ENCODE measurements at places on chromosomes 3 and 15.

GRCh38 chr15:78079298-78080087 lies 2.0 kb upstream of the TBC1D2B start:
- no peak for DNase-seq

DNA sequence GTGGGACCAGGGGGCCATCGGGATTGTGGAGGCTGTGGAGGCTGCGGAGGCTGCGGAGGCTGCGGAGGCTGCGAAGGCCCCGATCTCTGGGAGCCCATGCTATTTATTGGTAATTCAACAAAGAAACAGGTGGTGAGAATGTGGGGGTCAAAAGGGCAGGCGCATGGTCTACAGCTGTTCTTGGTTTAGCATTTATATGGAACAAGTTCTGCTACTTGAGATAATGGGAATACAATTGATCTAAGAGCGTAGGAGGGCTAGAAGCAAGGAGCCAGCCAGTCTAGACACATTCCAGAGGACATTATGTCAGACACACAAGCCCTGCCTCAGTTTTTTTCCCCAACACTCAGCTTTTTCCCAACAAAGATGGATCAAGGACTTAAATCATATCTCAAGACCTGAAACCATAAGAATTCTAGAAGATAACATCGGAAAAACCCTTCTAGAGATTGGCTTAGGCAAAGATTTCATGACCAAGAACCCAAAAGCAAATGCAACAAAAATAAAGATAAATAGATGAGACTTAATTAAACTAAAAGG lies 20.1 kb downstream of the C3orf80 start:
- DNase-seq: no peak

- DNase-seq: no peak
Observed at GRCh38 chr3:47406762-47407149, 25.9 kb downstream of the PTPN23 start.

GRCh38 chr3:62169906-62170660 lies 203.3 kb downstream of the FEZF2 start:
- no peak for DNase-seq

DNA sequence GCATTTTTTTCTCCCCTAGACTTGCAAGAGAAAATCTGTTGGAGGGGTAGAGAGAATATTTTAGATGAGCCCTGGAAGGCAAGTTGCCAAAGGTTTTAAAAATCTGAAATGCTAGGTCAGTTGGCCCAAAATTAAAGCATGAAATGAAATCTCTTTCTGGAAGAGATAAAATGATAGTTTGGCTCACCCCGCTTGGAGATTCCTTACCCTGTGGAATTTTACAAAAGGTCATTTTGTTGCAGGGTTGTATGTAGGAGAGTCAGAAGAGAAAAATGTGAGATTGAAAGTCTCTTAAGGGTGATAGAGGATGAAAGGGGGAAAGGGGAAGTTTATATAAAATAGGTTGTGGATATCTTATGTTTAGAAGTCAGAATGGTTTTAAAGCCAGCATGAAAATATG lies 277.8 kb downstream of the CD47 start:
- no peak for DNase-seq

DNA sequence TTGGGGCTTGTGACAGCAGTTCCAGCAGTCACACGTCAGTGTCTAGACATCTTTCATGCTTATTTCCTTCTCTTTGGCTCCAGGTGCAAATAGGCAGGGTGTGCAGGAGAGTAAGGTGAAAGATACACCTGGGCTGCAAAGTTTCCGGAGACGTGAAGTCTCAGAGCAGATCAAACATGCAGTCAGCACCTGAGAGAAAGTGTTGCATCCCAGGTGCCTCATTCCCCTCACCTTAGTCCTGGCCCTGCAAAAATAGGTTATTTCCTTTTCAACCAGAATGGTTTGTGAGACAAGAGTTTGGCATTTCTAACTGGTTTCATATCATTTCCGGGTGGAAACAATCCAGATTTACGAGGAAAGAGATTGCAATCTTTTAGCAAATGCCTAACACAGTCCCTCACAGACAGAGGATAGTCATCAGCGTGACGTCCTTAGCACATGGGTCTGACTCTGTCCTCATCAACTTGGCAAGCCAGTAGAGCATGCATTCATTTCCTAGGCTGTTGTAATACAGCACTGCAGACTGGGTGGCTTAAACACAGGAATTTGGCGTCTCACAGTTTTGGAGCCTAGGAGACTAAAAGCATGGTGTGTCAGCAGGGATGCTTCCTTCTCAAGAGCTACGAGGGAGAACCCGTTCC lies 58.2 kb upstream of the ARRDC4 start:
- no peak for DNase-seq

DNA sequence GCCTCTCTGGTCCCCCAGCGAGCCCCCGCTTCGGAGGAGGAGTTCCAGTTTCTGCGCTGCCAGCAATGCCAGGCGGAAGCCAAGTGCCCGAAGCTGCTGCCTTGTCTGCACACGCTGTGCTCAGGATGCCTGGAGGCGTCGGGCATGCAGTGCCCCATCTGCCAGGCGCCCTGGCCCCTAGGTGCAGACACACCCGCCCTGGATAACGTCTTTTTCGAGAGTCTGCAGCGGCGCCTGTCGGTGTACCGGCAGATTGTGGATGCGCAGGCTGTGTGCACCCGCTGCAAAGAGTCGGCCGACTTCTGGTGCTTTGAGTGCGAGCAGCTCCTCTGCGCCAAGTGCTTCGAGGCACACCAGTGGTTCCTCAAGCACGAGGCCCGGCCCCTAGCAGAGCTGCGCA lies 3.5 kb downstream of the PML start:
- no peak for DNase-seq

- DNase-seq: no peak
Observed at GRCh38 chr3:109702252-109702651, 364.9 kb upstream of the DPPA4 start.

DNA sequence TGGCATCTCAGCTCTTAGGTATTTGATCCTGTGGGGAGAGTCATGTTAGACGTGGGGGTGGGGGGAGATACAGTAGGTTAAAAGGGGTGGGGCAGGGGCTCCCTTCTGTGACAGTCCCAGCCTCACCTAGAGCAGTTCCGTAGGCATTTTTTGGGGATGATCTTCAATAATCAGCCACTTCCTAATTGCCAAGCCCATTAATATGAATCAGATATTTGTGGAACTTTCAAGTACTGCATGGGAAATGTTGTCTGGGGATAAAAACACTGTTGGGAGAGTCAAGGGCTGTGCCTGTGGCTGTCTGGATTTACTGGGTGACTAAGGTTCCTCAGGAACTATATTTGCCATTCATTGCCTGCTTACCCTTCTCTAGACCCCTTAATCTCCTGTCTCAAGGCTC lies 9.5 kb downstream of the C3orf52 start:
- no peak for DNase-seq

DNA sequence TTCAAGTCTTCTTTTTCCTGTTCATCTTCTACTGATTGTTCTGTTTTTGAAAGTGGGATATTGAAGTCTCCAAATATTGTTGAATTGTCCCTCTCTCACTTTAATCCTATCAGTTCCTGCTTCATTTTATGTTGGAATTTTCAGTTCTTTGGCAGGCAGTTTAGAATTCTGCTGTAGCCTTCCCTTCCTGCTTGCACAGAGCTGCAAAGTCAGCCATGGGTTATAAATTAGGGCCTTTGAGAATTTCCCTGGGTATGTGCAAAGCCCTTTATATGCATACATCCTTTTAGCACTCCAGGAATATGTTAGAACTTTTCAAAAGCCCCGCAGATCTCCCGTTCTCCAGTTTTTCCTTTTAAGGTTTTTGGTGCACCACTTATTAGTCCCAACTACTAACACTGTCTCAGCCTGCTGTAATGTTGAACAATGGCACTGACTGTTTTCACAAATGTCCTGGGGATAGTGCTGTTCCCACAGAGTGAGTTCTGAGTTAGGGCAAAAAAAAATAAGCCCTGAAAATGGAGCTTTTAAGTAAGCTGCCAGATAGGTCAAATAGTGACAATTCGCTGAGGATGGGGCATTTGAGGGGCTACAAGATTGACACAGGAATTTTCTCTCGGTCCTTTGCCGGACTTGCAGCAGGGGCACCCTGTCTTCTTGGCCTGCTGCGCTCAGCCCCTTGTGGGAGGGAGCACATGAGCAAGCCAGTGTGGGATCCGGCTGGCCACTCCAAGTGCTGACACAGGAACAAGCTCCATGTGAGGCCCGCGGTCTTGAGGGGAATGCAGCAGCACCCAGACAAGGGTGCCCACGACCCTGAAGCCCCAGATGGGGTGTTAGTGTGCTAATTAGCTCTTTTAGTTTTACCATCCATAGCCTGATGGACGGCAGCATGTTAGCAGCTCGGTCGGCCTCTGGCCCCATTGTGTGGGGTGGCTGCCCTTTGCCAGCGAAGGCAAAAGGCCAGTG lies 96.0 kb downstream of the VPS8 start:
- DNase-seq: no peak

GRCh38 chr15:100141311-100142001 lies 200.3 kb downstream of the ADAMTS17 start:
- no peak for DNase-seq

DNA sequence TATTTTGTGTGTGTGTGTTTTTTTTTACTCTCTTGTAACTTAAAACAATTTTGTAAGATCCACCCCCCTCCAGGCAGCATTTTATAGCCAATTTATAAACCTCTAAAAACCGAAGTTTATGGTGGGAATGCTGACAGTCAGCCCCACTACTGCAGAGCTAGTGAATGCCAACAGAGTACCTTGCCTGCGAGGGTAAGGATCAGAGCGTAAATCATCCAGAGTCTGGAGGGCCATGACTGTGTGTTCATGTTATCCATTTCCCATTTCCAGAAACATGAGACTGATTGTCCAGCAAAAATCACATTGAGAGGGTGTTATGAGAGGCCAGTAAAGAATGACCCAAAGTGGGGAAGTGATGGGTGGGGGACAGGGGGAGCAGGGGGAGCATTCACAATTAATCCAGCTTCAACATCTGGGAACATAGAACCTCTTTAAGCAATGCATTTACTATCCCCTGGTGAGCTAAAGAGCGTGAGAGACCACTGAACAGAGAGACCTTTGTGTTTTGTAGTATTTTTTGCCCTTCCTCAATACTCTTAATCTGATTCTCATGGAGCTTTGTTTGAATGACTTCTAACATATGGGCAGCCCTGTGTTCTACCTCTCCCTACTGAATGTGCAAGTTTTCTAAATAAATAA lies 464.5 kb downstream of the RBMS3 start:
- DNase-seq: no peak

DNA sequence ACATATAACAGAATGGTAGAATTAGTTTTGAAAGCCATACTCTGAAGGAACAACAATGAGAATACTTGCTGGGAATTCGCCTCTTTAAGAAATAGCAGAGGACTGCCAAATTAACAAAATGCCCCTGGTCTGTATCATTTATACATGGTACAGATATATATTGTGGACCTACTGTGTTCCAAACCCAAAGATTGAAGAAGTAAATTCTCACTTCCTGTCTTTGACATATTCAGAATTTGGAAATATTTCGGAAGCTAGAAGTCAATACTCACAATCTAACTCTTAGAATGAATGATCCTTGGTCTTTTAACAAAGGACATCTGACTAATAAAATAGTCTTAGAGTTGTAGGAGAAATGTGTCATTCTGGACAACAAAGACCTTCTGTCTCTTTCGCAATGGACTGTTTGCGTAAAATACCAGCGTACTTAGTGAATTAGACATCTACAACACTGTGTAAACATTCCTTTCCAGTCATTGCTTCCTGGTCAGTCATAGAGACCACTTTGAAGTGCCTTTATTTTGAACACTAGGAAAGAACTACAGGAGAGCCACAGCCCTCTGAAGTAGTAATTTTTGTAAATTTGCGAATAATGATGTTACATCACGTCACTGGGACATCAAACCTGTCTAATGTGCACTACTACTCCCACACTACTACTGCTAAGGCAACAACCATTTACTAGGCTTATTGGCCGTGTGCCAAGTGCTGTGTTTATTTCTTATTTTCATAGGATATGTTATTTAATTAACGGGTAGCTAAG lies 68.0 kb downstream of the CHL1 start:
- no peak for DNase-seq

- DNase-seq: no peak
Observed at GRCh38 chr15:100020189-100020588, 287.0 kb upstream of the LYSMD4 start.

GRCh38 chr3:49600781-49601180 lies 46.5 kb downstream of the BSN start:
- no peak for DNase-seq

DNA sequence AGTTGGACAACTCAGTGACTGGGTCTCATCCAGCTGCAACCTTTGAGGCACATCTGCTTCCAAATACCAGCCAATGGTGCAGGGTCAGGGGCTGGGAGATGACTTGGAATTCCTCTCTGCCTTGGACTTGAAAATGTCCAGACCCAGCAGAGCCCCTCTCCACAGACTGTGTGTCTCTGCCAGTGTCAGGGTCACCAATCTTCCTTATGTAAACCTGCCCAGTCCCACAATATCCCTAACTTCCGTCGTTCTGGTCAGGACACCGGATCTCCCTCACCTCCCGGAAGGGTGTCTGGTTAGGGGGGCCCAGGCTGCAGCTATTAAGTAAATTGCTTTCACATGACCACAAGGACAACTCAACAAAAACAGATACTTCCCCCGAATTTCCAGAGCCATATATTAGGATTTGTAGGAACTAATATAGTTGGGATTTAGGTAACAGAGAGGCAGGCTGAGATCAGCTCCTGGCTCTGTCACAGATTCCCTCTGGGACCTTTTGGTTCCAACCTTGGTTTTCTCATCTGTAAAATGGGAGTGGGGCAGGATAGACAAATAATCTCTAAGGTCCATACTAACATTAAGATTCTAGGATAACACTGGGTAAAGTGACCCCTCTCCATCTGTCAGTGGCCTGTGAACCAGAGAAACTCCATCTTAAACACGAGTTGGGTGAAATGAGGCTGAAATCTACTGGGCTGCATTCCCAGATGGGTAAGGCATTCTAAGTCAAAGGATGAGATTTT lies 30.8 kb downstream of the IGDCC3 start:
- no peak for DNase-seq

DNA sequence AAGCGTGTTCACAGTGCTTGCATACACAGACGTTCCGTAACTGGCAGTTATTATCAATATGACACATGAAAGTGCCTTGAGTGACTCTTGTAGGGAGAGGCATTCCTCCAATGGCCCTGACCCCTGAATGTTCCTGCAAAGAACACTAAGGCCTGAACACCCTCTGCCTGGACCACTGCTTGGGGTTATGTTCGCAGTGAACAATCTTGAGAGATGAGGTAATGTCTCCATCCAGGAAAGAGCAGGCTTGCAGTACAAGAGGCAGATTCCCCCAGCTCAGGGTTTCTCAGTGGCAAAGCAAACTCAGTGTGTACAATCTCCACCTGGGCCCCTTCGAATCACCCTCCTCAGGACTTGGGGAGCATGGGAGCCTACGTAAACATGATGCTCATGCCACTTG lies 324.6 kb downstream of the MAGI1 start:
- no peak for DNase-seq

GRCh38 chr3:106120356-106120755 lies 251.5 kb upstream of the CBLB start:
- DNase-seq: no peak

- DNase-seq: no peak
Observed at GRCh38 chr15:40130799-40131502, 22.3 kb upstream of the BMF start.

GRCh38 chr3:140710711-140711389 lies 33.0 kb downstream of the TRIM42 start:
- no peak for DNase-seq
